ENCODE measurements at places on chromosomes 4 and X.
A peak's percentile ranks its signal among the peaks of the same experiment; 100 is the strongest.

GRCh38 chr4:107692202-107692601 is 27.8 kb downstream of the PAPSS1 start:
- no peak for DNase-seq

DNA sequence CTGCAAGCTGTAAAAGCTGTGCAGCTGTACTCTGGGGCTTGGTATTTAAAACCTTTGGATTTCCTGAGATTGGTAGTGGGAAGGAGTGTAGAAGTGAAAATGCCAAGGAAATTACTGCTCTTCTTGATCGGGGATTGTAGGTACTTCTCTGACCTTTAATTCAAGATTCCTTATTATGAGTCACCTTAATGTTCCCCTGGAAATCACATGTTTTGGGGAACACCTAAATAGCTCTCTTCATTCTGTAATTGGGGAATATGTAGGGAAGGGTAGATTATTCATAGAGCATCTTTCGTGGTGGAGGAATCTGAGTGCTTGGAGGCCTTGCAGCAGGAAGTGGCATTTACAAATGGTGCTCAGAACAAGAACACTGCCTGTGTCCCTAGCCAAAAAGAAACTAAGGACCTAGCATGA is 137.8 kb downstream of the UCHL1 start:
- no peak for DNase-seq

DNA sequence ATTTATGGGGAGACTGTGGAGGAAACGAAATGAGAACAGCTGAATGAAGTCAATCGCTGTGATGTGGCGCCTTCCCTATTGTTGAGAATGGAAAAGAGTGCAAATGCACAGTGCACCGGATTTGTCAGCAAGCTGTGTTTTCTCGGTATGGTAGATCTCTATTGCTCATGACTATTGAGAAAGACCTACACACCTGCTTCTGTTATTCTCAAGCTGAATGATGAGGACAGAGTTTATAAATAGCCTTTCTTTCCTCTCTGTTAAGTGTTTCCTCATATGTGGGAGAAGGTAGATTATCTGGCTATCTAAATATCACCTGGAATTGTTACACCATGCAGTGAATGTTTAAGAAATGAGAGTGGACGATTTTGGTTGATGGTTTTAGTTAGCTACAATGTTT is 650.7 kb downstream of the IL1RAPL1 start:
- DNase-seq = no peak

DNA sequence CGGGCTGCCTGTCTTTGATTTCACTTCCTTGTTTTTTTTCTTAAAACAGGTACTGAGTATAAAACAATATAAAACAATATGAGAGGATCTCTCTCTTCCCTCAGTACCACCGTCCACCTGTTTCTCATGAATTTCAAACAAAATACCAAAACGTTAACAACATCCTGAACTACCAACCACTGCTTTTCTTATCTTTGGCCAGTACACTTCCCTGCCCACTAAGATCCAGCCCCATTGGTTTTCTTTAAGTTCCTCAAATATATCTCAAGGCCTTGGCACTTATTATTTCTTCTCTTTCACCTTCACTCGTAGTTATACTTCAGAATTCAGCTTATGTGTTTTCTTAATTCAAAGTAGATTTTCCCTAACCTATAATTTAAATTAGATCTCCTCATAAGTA is 370.2 kb upstream of the GRIA3 start:
- no peak for DNase-seq

DNA sequence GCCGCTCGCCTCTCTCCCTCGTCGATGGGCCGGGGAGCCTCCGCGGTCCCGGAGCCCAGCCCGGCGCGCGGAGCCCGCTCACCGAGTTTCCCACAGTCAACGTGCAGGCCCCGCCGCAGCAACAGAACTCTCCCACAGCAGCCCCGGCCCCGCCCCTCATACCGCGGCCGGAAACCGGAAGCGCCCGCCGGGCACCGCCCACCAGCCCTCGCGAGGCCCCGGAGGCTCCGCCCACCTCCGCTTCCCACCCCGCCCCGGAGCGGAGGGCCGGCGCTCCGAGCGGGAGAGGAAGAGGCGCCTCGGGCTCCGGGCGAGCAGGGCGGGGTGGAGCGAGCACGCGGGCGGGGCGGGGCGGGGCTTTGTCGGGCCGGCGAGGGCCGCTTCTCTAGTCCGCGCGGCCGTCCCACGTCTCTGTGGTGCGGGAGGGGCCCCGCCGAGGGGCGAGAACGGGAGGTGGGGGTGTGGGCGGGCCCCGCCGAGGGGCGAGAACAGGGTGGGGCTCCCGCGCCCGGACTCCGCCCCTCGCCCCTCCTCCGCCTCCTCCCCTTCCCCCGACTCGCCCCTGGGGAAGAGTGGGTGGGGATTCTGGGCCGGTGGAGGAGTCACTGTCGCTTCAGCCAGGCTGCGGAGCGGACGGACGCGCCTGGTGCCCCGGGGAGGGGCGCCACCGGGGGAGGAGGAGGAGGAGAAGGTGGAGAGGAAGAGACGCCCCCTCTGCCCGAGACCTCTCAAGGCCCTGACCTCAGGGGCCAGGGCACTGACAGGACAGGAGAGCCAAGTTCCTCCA is at the start of the genes ABCD1 and BCAP31:
TSS of gene ABCD1 (plus strand) at position 605 of the 787 bp plus-strand sequence. CDS start 411 bp downstream, outside the sequence.
TSS of gene BCAP31 (minus strand) at position 136 of the 787 bp plus-strand sequence. CDS start 1,143 bp downstream, outside the sequence.
- DNase-seq = peak; percentile 97

DNA sequence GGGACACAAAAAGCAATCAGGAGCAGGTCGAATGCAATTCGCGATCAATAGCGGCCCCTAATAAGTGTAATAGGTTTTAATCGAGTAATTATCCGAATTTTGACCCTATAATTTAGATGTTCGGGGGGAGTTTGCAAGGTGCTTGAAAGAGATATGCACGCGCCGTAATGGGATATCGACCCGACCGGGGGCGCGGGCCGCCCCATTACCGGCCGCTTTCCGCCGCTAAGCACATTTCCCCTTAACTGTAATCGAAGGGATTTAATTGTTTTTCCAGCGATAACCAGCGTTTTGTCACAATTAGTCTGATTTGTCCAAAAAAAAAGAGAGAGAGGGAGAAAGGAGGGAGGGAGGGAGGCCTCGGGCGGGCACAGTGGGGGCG is 997 bp downstream of the NKX1-1 start:
- DNase-seq = no peak

- DNase-seq = no peak
Observed at GRCh38 chr4:139770361-139770760, 104.7 kb downstream of the MGST2 start.

DNA sequence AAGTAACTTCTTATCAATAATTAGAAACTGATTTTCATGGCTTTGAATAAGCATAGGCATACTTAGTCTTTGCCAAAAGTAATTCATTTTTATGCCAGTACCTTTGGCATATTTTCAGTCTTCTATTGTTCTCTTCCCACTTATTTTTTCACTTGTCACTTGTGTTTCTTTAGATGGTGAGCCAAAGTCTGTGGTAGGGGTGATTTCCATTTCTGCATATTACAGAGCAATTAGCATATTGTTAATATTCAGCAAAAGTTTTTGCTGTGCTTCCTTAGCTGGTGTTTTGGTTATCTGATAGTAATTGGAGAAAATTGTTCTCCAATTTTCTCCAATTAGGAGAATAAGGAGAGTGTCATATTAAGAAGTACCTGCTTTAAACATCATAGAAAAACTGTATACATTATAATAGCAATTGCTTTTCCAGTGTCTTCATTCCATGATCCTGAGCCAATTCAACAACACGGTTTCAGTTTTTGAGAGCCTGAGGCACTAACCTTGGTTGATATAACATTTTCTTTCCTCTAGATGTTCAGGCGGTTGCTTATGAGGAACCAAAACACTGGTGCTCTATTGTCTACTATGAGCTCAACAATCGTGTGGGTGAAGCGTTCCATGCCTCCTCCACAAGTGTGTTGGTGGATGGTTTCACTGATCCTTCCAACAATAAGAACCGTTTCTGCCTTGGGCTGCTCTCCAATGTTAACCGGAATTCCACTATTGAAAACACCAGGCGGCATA is 64.7 kb downstream of the SMAD1 start:
- no peak for DNase-seq

GRCh38 chr4:113823291-113823659 is 61.7 kb upstream of the CAMK2D start:
- DNase-seq = no peak
